ENCODE measurements at places on chromosomes 5 and 9. TPM values are rescaled to one million over a fixed set of nuclear protein-coding genes. Genes with fewer than 3 reads are reported as not detected.

RORB gene
- total RNA-seq: 1.8 TPM

KIF12 gene
- 31.9 TPM for total RNA-seq

ARAP3 gene
- total RNA-seq: 4.9 TPM

IRX2 gene
- total RNA-seq: 6.0 TPM

MEIKIN gene
- total RNA-seq: not detected

LCN15 gene
- total RNA-seq: 35.9 TPM
